ENCODE measurements at places on chromosomes 4 and X. TPM values are rescaled to one million over a fixed set of nuclear protein-coding genes. Genes with fewer than 3 reads are reported as not detected.

Gene SLC4A4
- 5.9 TPM for total RNA-seq

Gene MAMLD1
- 2.9 TPM for total RNA-seq

Gene ETDA
- not detected for total RNA-seq

Gene TASL
- not detected for total RNA-seq

Gene PTPN13
- total RNA-seq, result 43.5 TPM

Gene S100P
- not detected for total RNA-seq

Gene RAB9B
- total RNA-seq, result 0.51 TPM

Gene ARX
- not detected for total RNA-seq

Gene SMIM31
- total RNA-seq, result not detected

Gene SLC2A9
- 0.81 TPM for total RNA-seq

Gene TMSB15A
- 5.3 TPM for total RNA-seq

Gene TMEM164
- total RNA-seq, result 17.3 TPM

Gene IGFBP7
- total RNA-seq, result 625 TPM

Gene NEXMIF
- 0.13 TPM for total RNA-seq

Gene TMSB15C
- 2.5 TPM for total RNA-seq

Gene PCYT1B
- total RNA-seq, result 0.51 TPM

Gene GPRASP1
- total RNA-seq, result 0.38 TPM

Gene SLC6A14
- total RNA-seq, result not detected

Gene LEF1
- total RNA-seq, result 9.5 TPM

Gene MAGEA1
- not detected for total RNA-seq

Gene NFXL1
- total RNA-seq, result 4.2 TPM

Gene POU4F2
- not detected for total RNA-seq

Gene GPR119
- not detected for total RNA-seq

Gene ARAF
- 45.6 TPM for total RNA-seq

Gene NXF2B
- total RNA-seq, result not detected

Gene WDR17
- total RNA-seq, result 0.98 TPM

Gene GPR143
- total RNA-seq, result 27.1 TPM

Gene LRAT
- 1.1 TPM for total RNA-seq

Gene TLR10
- not detected for total RNA-seq

Gene ATOH1
- total RNA-seq, result not detected

Gene AWAT2
- total RNA-seq, result not detected

Gene SGCB
- 19.6 TPM for total RNA-seq

Gene CXorf65
- total RNA-seq, result not detected

Gene SYNPO2
- 2.2 TPM for total RNA-seq

Gene CNKSR2
- total RNA-seq, result 2.3 TPM

Gene RRAGB
- total RNA-seq, result 13.7 TPM

Gene MAGED1
- total RNA-seq, result 247 TPM

Gene WDR44
- 9.3 TPM for total RNA-seq

Gene SPINK2
- not detected for total RNA-seq

Gene SHOX
- total RNA-seq, result not detected

Gene CXCL3
- total RNA-seq, result 1.6 TPM

Gene CHRDL1
- 29.3 TPM for total RNA-seq

Gene EXOC1L
- total RNA-seq, result not detected

Gene ABLIM2
- total RNA-seq, result 10.9 TPM

Gene HTN1
- total RNA-seq, result not detected

Gene GABRG1
- not detected for total RNA-seq

Gene SLC38A5
- 75.9 TPM for total RNA-seq

Measured in mesangial cell (primary cell).